Right ventricle myocardium superior (tissue), 1 donor: ENCODE measurements at places on chromosomes 1 and 21. TPM values are rescaled to one million over a fixed set of nuclear protein-coding genes. Genes with fewer than 3 reads are reported as not detected.

ADAM15 gene
- total RNA-seq = 77.6 TPM

EVA1B gene
- total RNA-seq = 10.8 TPM

TTC39A gene
- total RNA-seq = 19.4 TPM

PDZK1 gene
- not detected for total RNA-seq

PRDX1 gene
- 319 TPM for total RNA-seq

DNA sequence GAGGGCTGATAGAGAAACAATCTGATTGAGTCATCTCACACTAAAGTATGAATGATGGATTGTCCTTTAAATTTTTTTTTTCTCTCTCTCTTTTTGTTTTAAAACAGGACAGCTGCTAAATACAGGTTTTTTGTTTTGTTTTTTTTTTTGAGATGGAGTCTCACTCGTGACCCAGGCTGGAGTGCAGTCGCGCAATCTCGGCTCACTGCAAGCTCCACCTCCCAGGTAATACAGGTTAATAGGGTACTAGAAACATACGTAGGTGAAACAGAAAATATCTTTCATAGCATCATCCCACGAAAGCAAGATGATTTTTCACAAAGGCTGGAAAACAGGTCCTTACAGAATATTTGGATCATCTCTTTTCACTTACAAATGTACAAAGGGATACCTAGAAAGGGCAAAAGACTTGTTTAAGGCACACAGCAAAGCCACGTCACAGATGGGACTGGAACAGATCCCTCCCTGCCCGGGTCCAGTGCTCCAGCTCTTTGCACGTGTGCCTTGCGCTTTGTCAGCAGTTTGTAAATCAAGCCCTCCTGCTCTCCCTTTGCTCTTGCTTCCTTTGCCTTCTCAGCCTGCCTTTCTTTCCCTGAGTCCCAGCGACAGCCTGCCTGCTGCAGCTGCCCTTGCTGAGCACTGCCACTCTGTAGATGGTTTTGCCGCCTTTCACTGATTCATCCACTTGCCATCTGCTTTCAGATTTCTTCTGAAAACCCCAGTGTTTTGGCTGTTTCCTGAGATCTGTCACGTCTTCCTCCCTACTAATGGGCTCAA is 171.3 kb upstream of the BEND5 start:
- DNase-seq = no peak

DNA sequence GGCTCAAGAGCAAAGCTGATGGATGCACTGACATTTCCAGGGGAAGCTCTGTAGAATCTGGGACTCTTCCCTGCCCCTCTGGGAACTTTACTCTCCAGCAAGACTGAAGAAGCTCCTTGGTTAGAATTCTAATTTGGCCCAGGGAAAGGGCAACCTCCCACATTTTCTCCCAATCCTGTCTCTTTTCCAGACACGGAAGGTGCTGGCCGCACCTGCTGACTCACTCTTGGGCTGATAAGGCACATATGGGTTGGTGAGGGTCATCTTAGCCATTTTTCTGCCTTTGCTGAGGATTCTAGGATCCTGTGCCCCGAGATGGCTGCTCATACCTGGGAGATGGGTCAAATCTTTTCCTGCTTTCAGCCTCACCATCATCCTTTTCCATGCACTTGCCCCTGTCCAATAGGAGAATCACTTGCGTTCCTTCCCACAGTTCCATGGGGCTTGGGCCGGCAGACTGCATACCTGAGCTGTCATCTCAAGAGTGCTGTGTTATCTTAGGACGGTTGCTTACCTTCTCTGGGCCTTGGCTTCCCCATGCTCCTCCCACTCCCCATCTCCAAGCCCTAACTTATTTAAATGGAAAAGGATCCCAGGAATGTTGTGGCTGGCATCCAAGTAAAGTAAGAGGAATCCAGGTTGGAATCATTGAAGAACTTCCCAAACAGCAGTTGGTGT is 1.3 kb downstream of the TINAGL1 start:
- DNase-seq = no peak

DNA sequence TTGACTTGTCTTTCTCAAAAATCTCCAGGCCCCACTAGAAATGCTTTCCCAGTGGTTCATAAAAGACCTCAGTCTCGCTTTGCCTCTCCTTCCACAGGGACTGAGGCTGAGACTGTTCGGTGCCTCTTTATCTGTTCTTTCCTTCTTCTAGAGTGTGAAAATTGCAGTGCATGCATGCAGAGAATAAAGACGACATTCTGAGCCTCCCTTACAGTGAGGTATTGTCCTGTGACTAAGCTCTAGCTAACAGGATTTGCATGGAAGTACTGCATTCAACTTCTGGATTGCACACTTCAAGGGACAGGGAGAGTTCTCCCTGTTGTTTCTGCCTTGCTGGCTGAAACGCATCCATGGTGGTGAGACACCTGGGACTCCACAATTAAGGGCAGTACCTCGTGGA is 69.1 kb downstream of the COLGALT2 start:
- no peak for DNase-seq

DNA sequence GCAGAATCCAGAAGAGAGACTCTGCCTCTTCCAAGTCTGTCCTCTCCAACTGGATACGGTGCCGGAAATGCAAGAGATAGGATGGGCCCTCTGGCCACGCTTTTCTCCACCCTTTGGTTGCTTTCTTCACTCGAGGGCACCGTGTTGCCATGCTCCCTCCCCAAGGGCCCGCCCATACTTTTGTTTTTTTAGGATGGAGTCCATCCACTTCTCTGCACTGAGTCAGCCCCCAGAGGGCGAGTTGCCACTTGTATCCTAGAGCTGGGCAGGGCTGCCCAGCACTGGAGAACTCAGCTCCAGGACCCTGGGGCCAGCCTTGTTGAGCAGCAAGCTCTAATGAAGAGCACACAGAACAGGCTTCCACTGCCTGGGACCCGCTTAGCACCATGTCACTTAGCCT is 25.5 kb downstream of the IFNGR2 start:
- peak; percentile 37 for DNase-seq

- DNase-seq = no peak
Observed at GRCh38 chr1:203065191-203065590, 20.6 kb downstream of the MYOG start.

DNA sequence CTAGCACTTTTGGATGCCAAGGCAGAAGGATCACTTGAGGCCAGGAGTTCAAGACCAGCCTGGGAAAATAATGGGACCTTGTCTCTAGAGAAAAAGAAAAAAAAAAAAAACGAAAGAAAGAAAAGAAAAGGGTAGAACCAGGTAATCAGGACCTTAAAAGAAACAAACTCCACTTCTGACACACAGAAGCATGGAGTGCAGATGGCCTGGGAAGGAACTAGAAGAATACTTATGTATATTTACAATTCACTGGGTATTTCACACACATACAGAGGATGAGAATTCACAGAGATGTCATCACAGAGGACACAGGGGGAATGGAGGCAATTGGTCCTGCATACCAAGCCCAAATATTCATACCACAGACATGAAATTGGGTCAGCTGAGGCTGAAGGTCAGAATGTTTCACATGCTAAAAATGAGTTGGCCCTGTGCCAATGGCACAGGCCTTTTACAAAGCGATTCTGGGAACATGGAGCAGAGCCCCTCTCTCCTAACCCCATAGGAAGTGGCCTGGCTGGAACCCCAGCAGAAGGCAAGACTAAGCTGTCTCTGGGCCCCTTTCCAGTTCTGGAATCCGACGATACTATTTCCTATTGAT is 4.4 kb downstream of the B4GALT3 start:
- DNase-seq = no peak

DNA sequence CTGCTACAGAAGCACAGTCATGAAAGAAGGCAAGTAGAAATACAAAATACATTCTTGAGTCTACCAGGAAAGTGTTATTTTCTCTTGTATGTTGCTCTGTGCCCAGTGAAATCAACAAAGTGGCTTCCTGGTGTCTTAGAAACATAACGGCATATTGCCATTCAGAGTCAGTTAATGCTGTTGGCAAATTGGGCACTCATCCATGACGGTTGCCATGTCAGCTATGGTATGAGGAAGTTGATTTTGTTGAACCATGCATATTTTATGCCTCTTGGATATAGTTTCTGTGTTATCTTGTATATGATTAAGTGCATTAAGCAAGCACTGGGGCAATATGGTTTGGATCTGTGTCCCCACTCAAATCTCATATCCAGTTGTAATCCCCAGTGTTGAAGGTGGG is 153.1 kb upstream of the CXADR start:
- no peak for DNase-seq

GRCh38 chr1:153776352-153776751 is 1.1 kb downstream of the SLC27A3 start:
- DNase-seq = no peak
